ENCODE measurements at places on chromosomes 12 and 14.

DNA sequence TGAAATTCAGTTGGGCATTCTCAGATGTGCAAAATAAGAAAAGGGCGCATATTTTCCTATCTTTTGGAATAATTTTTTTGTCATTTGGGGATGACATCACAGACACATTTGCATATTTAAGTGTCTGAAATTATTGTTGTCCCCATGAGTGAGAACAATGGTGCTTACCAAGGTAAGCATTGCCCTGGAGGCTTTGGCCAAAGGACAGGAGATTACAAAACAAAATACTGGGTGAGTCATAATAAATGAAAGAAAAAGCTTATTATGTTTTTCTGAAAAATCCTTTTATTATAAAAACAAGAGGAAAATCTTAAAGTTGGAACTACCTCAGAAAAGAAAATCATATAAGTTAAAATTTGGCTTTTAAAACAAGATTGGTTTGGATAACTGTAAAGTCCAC, 254.9 kb downstream of the BTG1 start:
- DNase-seq: no peak

DNA sequence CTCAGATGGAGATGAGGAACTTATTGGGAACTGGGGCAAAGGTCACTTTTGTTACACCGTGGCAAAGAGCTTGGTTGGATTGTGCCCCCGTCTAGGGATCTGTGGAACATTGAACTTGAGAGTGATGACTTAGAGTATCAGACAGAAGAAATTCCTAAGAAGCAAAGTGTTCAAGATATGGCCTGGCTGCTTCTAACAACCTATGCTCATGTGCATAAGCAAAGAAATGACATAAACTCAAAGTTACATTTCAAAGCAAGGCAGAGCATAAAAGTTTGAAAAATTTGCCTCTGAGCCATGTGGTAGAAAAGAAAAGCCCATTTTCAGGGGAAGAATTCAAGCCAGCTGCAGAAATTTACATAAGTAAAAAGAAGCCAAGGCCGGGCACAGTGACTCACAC, 21.5 kb upstream of the RAP1B start:
- no peak for DNase-seq

DNA sequence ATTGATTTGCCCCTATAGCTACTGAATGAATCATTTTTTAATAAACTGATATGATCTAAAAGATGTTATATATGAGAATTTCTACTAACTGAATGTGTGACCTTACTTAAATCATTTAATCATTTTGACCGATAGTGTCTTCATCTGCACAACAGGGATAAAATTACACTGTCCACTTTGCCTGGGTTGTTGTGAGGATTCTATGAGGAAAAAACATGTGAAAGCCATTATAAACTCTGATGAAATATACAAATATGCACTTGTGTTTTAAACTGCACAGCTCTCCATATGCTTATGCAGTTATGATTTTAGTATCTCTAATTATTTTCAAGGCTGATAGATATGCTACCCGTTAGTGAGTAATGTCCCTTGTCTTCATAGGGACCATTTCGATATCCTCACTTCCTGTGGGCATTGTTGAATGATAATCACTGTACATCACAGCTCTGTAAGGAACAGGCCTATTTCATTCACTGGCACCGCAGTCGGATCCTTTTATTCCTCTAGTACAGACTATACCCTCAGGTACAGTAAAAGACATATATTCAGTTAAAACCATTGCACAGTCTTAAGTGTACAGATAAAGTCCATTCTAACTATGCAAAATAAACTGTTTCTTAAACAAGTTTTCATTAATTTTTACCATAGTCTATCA, 88.7 kb upstream of the RAP1B start:
- no peak for DNase-seq

DNA sequence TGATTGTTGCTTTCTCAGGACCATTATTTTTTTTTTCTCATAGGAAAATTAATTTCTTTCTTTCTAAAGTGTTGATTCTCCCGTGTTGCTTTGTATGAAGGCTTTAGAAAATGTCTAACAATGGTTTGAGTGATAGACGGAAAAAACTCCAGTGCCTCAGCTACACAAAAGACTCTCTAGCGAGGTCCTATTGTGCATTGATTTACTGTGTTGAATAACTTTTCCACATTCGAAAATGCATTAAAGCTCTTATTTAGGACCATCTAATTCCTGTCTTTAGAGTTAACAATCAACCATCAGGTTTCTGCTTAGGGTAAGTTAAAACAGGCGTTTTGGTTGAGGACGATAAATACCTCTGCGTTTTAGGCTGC, 99.6 kb downstream of the PTPN11 start:
- DNase-seq: no peak

GRCh38 chr14:22668417-22668816, 24.3 kb upstream of the OR6J1 start:
- no peak for DNase-seq

- DNase-seq: no peak
These were observed 27.0 kb downstream of the RIN3 start for GRCh38 chr14:92540472-92541048.

- no peak for DNase-seq
These were observed 310.2 kb downstream of the MDGA2 start for GRCh38 chr14:47365233-47365632.

- DNase-seq: no peak
These were observed 207.9 kb downstream of the NUAK1 start for GRCh38 chr12:105930557-105931503.

DNA sequence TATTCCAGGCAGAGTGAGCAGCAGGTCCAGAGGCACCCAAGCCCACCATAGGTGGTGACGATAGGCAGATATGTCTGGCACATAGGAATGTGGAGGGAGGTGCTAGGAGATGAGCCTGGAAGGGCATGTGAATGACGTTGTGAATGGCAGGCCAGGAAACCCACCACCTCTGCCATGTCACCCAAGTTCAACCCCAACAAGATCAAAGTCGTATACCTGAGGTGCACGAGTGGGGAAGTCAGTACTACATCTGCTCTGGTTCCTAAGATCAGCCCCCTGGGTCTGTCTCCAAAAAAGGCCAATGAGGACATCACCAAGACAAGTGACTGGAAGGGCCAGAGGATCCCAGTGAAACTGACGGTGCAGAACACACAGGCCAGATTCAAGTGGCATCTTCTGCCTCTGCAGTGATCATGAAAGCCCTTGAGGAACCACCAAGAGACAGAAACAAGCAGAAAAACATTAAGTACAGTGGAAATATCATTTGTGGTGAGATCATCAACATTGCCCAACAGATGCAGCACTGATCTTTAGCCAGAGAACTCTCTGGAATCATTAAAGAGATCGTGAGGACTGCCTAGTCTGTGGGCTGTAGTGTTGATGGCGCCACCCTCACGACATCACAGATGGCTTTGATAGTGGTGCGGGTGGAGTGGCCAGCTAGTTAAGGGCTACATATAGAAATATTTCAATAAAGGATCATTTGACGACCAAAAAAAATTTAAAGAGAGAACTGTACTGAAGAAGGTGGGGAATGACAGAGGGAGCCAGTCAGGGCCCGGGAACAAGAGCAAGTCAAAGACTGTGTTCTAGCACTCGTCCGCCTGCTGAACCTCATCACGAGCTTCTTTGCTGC, 99.7 kb downstream of the ZFP36L1 start:
- no peak for DNase-seq

DNA sequence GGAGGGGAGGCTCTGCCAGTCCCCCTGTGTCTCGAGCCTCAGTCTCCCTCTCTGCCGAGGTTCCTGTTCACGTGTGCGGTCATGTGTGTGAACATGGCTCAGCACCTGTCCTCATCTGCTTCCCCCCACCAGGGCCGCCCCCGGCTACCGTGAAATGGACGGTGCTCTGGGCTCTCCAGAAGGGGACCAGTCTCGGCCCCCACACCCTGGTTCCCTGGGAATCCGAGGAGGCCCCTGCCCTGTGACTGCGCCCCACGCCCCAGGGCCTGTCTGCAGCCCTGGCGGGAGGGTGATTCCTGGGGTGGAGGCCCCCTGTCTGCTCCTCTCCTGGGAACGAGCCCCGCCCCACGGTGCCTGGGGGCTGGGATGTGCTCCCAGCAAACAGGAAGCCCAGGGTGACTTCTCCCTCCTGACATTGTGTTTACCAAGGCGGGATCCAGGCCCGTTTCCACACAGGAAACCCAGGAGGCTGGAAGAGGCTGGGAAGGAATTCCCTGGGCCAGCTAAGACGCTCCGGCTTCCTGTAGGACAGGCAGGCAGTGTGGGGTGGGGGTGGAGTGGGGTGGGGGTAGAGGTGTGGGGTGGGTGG, 46.6 kb downstream of the KIF26A start:
- no peak for DNase-seq

DNA sequence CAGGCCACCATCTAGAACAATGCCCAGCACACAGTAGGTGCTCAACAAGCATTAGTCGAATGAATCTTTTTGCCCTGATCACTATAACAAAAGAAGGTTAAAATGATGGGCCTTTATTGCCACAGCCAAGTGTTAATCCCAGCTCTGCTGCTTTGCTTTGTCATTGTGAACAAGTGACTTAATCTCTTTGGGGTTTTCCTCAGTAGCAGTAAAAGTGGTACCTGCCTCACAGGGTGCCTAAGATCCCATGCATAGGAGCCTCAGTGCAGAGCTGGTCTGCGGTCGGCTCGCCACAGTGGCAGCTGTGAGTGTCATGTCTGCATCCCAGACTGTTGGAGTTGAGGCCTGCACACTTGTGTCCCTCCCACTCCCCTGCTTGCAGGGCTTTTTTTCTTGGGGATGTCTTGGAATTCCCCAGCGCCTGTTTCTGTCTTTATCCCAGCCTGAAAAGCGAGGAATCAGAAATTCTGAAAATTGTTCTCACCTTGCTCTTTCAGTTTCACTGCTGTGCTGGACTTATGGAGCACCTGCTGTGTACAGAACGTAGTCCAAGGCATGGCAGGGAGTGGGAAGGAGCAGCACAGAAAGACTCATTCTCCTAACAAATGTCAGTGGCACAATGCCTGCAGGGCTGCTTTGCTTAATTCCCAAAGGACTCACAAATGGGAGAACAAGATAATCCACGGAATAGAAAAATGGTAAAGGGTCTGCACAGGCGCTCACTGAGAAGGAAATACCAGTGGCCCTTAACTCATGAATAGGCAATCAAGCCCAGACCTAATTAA, 90.8 kb downstream of the EML1 start:
- DNase-seq: no peak

DNA sequence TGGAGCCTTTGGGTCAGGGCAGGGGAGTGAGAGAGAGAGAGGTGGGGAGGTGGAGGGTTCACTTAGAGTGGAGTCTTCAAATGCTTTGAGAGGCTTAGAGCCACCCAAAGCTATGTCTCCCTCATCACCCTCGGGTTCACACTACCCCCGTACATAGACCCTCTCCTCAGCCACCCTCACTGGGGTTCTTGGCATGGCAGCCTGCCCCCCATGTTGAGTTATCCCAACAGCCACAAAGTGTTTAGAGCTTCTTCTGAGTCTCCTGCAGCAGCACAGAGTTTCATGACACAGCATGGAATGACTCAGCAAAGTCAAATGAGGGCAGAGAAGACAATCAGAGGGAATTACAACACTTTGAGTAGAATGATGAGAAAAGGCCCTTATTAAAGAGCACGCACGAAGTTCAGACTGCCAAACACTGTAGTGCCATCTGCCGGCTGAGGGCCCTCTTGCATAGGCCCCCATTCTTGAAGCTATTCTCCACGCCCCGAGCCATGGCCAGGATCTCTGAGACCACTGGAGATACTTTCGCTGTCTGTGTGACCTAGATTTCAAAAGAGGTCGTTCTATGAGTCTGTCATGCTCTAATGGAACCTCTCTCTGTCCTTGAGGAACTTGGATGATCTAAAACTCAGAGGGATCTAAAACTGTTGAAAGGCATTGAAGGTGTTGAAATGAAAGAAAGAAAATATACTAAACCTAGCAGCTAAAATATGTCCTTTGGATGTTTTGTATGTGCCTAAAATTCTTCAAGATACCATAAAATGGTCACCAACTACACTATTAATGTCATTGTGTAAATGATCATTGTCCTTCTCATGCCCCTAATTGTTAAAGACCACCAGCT, 221.9 kb downstream of the PELI2 start:
- peak; percentile 85 for DNase-seq

- DNase-seq: peak; percentile 100
These were observed 838 bp upstream of the ERBB3 start for GRCh38 chr12:56078931-56079722.

GRCh38 chr14:56487761-56488160, 91.8 kb upstream of the TMEM260 start:
- DNase-seq: no peak

DNA sequence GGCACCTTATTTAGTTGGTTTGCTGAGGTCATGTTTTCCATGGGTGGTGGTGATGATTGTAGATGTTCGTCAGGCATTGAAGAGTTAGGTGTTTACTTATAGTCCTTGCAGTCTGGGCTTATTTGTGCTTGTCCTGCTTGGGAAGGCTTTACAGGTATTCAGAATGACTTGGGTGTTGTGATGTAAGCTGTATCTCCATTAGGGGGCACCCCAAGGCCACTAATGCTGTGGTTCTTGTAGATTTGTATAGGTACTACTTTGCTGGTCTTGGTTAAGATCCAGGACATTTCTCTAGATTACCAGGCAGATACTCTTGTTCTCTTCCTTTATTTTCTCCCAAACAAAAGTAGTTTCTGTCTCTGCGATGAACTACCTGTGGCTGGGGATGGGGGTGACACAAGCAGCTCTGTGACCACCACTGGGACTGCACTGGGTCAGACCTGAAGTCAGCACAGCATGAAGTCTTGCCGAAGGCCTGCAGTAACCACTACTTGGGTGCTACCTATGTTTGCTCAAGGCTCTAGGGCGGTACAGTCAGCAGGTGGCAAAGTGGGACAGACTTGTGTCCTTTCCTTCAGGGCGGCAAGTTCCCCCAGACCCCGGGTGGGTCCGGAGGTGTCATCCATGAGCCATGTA, 35.8 kb upstream of the FBXO33 start:
- DNase-seq: peak; percentile 88

DNA sequence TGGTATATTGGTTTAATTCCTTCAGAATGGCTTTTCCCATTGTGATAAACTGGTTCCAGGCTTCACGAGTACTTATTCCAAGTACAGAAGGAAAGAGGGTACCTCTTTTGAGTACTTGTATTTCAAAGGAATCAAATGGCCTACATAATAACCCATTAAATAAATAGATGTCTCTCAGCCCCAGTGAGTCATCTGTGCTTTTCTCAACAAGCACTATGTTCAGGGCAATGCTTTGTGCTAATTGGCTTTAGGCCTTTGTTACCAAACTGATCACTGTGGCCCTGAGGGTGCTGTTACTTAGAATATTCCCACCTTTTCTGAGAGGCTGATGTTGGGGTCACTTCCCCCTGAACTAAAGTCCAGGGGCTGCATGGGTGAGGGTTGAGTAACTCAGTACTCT, 107.1 kb downstream of the LRRK2 start:
- DNase-seq: no peak

GRCh38 chr14:60575008-60575407, 66.1 kb downstream of the SIX6 start:
- no peak for DNase-seq

DNA sequence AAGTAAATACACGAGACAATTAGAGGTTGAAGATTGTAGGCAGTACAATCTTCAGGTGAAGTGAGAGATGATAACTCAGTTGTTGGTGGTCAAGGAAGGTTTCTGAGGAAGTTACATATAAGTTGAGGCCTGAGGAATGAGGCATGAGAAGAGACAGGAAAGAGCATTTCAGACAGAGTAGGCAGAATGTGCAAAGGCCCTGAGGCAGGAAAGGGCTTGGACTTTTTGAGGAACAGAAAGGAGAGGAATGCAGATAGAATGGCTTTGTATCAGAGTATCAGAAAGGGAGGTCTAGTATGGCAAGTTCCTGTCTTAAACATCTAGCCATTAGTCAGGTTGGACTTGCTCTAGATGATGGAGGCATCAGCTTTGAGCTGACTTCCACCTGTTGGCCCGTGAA, 122.5 kb downstream of the CAND1 start:
- DNase-seq: no peak

Measured in endodermal cell (in vitro differentiated cells).